ENCODE measurements at places on chromosomes 1 and 21.

DNA sequence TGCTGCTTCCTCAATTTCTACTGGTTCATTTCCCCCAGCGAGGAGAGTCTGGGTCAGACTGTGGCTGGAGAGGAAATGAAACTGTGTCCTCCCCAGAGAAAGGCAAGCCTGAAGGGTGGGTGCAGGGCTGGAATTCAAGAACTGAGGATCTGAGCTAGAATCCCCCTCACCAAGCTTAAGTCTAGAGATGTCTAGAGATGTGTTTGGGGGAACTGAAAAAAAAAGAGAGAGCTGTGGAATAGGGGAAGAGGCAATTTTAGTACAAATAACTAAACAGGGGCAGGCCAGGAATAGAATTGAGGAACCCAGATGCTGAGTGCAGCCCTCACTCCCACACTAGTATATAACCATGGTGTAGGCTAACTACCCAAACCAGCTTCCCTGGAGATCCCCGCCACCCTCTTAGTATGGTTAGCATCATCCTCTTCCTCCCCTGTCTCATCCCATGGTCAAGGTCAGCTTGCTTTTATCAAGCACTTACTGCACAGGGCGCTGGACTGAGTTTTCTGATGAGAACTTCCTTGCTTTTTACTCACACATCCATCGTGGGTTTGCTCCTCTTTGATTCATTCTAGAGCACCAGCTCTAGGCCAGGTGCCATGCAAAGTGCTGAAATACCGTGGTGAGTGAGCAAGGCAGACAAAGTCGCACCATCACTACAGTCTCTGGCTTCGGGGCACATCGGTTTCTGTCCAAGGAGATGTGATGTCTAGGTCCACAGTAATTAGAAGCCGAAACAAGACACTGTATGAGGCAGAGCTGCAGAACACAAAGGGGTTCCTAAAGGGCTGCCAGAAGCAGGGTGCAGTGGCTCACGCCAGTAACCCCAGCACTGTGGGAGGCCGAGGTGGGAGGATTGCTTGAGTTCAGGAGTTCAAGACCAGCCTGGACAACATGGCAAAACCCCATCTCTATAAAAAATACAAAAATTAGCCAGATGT, 112.9 kb upstream of the IPO9 start:
- peak; percentile 73 for DNase-seq

- DNase-seq = peak; percentile 17
These were observed 230.8 kb upstream of the CACYBP start for GRCh38 chr1:174768949-174769348.

- DNase-seq = no peak
These were observed 41.7 kb downstream of the ATF3 start for GRCh38 chr1:212650228-212650627.

DNA sequence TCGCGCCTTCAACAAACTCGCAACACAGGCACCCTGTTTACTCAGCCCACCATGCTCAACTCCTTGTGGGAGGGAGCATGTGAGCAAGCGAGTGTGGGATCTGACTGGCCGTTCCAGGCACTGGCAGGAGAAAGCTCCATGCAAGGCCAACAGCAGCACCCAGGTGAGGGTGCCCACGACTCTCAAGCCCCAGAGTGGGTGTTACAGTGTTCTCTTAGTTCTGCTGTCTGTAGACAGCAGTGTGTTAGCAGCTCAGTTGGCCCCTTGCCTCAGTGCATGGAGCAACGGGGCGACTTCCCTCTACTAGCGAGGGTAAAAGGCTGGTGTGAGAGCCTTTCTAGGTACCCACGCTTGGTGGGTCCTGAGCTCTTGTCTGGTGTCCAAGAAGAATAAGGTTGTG, 114.6 kb downstream of the PIGK start:
- DNase-seq = no peak

DNA sequence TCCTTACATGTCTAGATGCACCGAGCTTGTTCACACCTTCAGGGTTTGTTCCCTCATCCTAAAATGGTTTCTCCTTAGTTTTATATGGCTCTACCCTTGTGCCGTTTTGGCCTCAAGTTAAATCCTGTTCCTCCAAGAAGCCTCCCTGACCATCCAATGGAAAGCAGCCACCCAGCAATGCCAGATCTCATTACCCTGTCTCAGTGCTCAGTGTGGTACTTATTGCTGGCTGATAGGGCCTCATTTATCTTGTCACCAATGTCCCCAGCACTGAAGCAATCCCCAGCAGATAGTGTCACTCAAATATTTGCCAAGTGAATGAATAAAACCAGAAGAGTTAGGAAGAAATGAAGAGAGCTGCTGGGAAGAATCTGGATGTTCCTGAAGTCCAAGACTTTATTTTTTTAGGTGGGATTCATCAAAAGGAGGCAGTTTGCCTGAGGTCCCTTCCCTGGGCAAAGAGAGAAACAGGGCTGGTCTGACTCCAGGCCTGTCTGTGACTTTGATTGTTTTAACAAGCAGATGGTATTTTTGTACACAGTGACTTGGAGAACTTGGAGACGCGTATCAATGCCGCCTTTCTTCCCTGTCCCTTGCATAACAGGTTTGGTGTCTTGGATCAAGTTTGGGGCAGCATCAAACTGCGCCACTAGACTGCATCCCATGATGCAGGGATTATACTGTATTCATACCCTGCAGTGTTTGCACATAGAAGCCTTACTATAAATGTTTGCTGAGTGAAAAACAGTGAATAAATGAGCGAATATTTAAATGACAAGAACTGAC, 221.2 kb downstream of the DISC1 start:
- no peak for DNase-seq
